Esophagus squamous epithelium (tissue), 5 donors: ENCODE measurements at places on chromosomes 13 and 19. TPM values are rescaled to one million over a fixed set of nuclear protein-coding genes. Genes with fewer than 3 reads are reported as not detected.

The ZNF560 gene
- not detected for total RNA-seq

The CEACAM19 gene
- total RNA-seq = 5.3 TPM

The ZNF99 gene
- not detected for total RNA-seq

The ELAVL1 gene
- 25.7 TPM for total RNA-seq

The CGB1 gene
- total RNA-seq = not detected

The ADGRE1 gene
- not detected for total RNA-seq

The FXYD1 gene
- total RNA-seq = 10.1 TPM

The WDR87 gene
- not detected for total RNA-seq
